Esophagus mucosa (tissue), 1 donor: ENCODE measurements at places on chromosomes 12 and 14. TPM values are rescaled to one million over a fixed set of nuclear protein-coding genes. Genes with fewer than 3 reads are reported as not detected.

FGF6 gene
- total RNA-seq, result not detected

LBHD2 gene
- not detected for total RNA-seq

TMEM132D gene
- total RNA-seq, result not detected

SRRM4 gene
- not detected for total RNA-seq

TRAFD1 gene
- total RNA-seq, result 24.0 TPM
